ENCODE measurements at places on chromosomes 12 and 14.

DNA sequence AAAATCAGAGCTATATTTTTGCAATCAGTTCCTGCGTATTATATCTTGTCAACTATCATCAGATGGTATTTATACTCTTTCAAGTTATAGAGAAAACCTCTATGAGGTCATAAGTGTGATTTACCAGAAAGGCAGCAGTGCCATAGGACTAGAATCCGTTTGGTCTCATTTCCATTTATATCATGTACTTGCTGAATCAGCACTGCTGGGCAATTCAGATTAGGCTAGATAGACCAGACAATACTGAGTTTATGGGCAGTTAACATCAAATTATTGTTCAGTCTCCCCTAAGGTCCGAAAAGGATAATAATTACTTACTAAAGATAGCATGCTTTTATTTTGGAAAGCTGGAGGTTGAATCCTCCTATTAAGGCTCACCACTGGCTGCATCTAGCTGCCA, 6.8 kb upstream of the KERA start:
- no peak for DNase-seq

DNA sequence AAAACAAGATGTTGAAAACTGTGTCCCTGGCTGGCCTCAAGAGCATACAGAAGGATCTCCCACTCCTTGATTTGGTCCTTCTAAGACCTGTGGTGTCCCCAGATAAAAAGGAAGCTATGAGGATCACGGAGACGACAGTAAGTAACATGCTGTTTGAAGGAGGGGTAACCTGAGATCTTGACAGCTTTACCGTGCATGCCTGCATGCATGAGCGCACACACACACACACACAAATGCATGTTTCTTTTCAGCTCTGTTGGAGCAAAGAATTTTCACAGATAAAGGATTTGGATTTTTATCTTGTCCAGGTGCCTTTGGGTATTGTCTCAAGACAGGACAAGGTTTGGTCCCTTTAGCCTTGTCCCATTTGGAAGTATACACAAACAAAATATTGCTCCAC, 411.6 kb upstream of the CCDC196 start:
- no peak for DNase-seq

GRCh38 chr12:62767946-62768345, 167.0 kb downstream of the PPM1H start:
- no peak for DNase-seq

GRCh38 chr12:100266585-100266834, 369 bp downstream of the DEPDC4 start:
- DNase-seq = peak; percentile 91

- peak; percentile 59 for DNase-seq
These were observed 482 bp downstream of the TMEM30B start for GRCh38 chr14:61280526-61281185.

DNA sequence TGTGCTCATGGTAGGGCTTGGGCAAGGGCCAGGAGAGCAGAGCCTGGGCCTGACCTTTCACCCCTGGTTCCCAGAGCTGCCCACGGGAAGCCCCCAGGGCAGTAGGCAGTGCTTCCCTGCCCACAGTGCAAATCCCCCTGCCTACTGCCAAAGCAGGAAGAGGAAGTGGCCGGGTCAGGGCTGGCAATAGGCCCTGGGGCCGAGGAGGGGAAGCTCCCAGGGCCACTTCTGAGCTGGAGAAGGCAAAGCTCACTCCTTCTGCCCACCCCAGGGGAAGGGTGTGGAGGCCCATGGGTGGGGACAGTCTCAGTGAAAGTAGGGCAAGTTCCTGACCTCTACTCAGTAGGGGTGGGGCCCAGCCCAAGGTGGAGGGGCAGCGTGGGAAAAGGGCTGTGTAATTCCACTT, 5.4 kb upstream of the NR4A1 start:
- DNase-seq = no peak

GRCh38 chr14:60151715-60152114, 13.5 kb downstream of the DHRS7 start:
- peak; percentile 44 for DNase-seq

GRCh38 chr12:20000229-20000849, 368.0 kb upstream of the PDE3A start:
- no peak for DNase-seq

GRCh38 chr12:56448860-56449621, at the start of gene TIMELESS:
Gene TIMELESS, minus strand, starts transcription at chr12:56449426. Its CDS starts 15,256 bp downstream, at chr12:56434170.
- DNase-seq = peak; percentile 65
